Stimulated activated naive CD4-positive, alpha-beta T cell treated with Interleukin-2 at 50 U/mL for 16 hours (primary cell): ENCODE measurements at places on chromosomes 2 and 18.

GRCh38 chr2:237726401-237726830, 72.2 kb upstream of the RBM44 start:
- no peak for DNase-seq

DNA sequence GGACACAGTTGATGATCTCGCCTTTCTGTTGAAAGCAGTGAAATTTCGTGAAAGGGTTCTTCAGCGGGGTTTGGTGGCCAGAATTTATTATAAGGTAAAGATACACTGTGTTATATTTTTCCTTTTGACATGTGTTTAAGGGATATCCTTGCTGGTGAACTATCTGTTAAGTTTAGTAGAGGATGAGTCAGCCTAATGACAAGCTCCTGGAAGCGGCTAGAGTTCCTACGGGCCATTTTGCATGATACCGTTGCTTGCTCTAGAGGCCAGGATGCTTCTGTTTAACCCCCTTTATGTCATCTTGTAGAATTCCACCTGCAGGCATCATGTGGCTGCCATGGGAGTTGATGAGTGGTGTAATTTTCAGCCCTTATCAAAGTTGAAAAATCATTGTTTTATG, 124.8 kb upstream of the BCL2L11 start:
- no peak for DNase-seq

DNA sequence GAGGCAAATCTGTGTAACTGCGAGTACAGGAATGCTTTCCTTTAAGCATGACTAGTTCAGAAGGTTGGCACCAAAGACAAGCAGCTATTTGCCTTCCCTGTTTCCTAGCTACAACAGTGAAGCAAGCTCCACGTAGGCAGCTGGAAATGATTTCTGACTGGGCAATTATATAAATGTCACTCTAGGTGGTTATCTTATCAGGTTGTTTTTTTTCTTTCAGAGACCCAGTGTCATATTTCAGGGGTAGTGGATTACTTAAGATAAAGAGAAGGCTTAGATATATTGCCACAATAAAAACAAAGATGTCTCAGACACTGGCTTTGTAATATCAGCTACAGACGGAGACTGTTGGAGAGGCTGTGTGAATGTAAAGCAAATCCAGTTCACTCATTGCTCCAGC, 748.9 kb upstream of the NXPH2 start:
- no peak for DNase-seq

DNA sequence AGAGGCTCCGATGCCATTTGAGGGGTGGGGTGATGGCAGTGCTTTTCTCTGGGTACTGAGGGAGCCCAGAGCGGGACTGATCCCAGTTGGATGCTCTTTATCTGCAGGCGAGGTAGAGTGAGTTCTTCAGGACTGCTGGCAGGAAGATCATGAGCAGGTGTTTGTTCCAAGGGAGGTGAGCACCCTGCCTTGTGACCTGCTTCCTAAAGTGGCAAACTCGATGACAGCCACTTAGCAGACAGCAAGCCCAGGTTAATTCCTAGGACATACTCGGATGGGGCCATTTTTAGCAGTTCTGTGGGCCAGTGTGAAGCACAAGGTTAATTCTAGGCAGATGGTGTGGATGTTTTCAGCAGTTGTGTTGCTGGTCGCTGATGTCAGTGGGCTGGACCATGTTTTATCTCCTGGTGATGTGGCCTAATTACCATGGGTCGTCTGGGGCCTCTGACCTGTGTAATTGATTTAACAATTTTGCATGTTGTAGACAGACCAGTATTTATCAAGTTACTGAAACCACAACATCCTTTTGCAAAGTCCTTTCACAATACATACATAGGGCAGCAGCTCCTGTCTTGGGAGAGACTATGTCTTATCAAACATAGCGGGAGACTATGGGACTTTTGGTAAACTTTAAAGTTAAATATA, 4.9 kb downstream of the FKBP1B start:
- DNase-seq = no peak

DNA sequence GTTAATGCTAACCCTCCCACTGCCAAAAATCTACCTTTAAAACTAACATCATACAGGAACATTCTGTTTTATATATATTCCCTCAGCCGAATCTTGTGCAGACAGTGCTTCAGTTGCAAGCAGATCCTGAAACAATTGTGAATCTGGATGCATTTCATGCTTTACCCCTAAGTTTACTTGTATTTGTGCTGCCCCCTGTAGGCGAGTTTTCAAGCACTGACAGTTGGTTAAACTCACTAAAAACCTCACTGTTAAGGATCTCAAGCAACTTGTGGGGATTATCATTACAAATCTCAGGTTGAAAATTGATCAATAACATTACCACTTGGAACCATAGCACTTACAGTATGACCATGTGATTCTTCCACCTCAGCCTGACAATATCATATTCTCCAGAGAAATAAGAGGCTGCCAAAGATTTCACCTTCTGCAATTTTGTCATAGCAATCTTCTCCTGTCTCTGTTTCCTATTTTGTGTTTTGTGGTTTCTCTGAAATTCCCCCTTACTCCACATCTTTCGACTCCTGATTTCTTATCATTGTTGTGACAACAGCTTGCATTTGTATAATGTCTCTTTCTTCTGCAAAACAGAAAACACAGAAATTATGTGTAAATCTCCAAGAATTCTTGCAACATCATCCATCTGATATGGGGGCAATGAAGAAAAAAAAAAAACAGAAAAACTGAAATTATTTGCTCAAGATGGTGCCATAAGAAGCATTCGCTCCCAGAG, 354.6 kb upstream of the SETBP1 start:
- DNase-seq = no peak

GRCh38 chr2:161032635-161033034, 127.6 kb upstream of the TANK start:
- DNase-seq = no peak

GRCh38 chr18:75405351-75405750, 22.2 kb downstream of the SMIM21 start:
- DNase-seq = no peak

- DNase-seq = no peak
These were observed 96.1 kb downstream of the UGGT1 start for GRCh38 chr2:128187032-128187654.

GRCh38 chr2:51781691-51782090, 749.8 kb upstream of the NRXN1 start:
- no peak for DNase-seq

DNA sequence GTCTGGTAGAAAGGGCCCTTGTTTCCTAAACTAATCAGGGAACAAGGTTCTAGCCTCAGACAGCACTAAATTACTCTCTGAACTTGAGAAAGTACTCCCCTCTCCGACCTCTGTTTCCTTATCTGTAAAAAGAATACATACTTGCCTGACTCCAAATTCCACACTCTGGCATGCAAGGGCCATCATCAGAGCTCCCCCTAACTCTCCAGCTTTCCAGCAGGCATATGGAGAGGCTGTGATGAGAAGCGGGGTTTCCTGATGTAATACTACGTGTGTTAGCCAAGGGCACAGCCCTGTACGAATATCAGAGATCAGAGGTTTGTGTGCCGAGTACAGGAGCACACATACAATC, 1.8 kb upstream of the EVA1A start:
- DNase-seq = no peak

GRCh38 chr2:11524470-11524869, 9.4 kb upstream of the GREB1 start:
- no peak for DNase-seq

DNA sequence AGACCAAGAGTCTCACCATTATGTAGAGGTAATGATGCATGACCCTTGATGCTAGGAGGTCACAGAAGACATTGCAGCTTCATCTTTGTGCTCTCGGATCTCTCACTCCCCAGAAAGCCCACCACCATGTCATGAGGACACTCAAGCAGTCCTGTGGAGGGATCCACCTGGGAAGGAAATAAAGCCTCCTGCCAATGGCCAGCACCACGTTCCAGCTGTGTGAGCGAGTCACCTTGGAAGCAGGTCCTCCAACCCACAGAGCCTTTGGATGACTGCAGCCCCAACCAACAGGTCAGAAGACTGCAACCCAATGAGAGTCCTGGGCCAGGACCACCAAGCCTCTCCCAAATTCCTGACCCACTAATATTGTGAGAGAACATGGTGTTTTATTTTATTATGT, 38.4 kb downstream of the CYP26B1 start:
- no peak for DNase-seq
